ENCODE measurements at places on chromosomes 13 and 19.

GRCh38 chr13:26954976-26955375, 194.4 kb upstream of the GPR12 start:
- H3K4me1 ChIP-seq, result no peaks in the 10 kb centered on the region
- no peak overlapping the region for H3K4me3 ChIP-seq
- no peaks in the 10 kb centered on the region for H3K27me3 ChIP-seq

GRCh38 chr13:114122127-114122511, 10.3 kb downstream of the RASA3 start:
- H3K4me1 ChIP-seq, result peaks cover 4% of the 10 kb centered on the region
- no peak for DNase-seq
- no peaks in the 10 kb centered on the region for H3K36me3 ChIP-seq

- no peaks in the 10 kb centered on the region for H3K27me3 ChIP-seq
- H3K27ac ChIP-seq, result no peak overlapping the region
- no peaks in the 10 kb centered on the region for H3K4me1 ChIP-seq
- DNase-seq, result no peak
Observed at GRCh38 chr19:3006075-3006767, 22.9 kb downstream of the TLE2 start.

- no peaks in the 10 kb centered on the region for H3K4me1 ChIP-seq
- no peak overlapping the region for H3K4me3 ChIP-seq
- H3K36me3 ChIP-seq, result peaks cover 5% of the 10 kb centered on the region
- no peak for DNase-seq
- H3K27ac ChIP-seq, result peak overlapping the region; percentile 14
Observed at GRCh38 chr19:33376941-33377557, 3.5 kb downstream of the CEBPG start.

DNA sequence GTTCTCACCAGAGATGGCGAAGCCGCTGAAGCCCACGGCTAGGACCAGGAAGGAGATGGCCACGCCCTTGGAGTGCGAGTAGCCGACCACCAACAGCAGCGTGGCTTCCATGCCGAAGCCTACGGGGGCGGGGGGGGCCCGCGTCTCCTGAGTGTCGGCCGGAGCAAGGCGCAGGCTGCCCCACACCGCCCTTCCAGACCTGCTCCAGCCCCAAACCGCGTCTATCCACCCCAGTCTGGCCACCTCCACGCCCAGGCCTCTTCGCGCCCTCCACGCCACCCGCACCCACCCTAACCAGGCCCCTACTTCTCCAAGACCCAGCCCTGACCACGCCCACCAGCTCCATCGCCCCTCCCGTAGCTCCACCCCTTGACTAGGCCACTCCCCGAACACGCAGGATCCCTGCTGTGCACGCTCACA, 6.2 kb downstream of the GFY start:
- no peaks in the 10 kb centered on the region for H3K4me1 ChIP-seq
- H3K36me3 ChIP-seq, result no peaks in the 10 kb centered on the region
- no peak for DNase-seq
- no peak overlapping the region for H3K4me3 ChIP-seq

DNA sequence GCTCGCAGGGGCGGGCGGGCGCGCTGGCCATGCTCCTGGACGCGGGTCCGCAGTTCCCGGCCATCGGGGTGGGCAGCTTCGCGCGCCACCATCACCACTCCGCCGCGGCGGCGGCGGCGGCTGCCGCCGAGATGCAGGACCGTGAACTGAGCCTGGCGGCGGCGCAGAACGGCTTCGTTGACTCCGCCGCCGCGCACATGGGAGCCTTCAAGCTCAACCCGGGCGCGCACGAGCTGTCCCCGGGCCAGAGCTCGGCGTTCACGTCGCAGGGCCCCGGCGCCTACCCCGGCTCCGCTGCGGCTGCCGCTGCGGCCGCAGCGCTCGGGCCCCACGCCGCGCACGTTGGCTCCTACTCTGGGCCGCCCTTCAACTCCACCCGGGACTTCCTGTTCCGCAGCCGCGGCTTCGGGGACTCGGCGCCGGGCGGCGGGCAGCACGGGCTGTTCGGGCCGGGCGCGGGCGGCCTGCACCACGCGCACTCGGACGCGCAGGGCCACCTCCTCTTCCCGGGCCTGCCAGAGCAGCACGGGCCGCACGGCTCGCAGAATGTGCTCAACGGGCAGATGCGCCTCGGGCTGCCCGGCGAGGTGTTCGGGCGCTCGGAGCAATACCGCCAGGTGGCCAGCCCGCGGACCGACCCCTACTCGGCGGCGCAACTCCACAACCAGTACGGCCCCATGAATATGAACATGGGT, 599 bp downstream of the ZIC2 start:
- H3K27ac ChIP-seq, result no peak overlapping the region
- peak overlapping the region; percentile 63 for H3K4me3 ChIP-seq
- H3K4me1 ChIP-seq, result peaks cover 7% of the 10 kb centered on the region

- H3K4me1 ChIP-seq, result peaks cover 6% of the 10 kb centered on the region
- no peak overlapping the region for H3K27ac ChIP-seq
- peaks cover 5% of the 10 kb centered on the region for H3K27me3 ChIP-seq
- DNase-seq, result no peak
Observed at GRCh38 chr19:10283301-10284064, 3.3 kb upstream of the ICAM4 start.

DNA sequence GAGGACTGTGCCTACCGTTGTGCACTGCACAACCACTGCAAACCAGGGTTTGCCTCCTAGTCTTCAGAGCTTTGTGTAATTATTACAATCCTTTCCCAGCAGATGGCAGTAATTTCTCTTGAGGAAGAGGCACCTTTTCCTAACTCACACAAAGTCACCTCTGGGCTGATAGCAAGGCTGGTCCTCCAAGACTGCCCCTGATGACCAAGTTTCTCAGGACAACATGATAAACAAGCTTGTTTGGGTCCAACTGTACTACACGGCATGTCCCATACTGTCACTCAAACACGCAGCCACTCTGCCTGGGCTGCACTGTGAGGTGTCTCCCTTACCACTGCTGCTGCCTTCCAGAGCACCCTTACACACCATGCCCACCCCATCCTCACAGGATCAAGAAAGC, 39.3 kb downstream of the RFXAP start:
- peaks cover 21% of the 10 kb centered on the region for H3K36me3 ChIP-seq
- DNase-seq, result no peak
- H3K4me1 ChIP-seq, result peaks cover 2% of the 10 kb centered on the region
- H3K27me3 ChIP-seq, result no peaks in the 10 kb centered on the region
- no peak overlapping the region for H3K4me3 ChIP-seq

GRCh38 chr19:1851654-1852580, 3.6 kb upstream of the REXO1 start:
- peaks cover 6% of the 10 kb centered on the region for H3K4me1 ChIP-seq
- no peaks in the 10 kb centered on the region for H3K36me3 ChIP-seq
- no peaks in the 10 kb centered on the region for H3K27me3 ChIP-seq
- no peak overlapping the region for H3K27ac ChIP-seq
- no peak for DNase-seq

GRCh38 chr13:20106742-20107141, 54.1 kb downstream of the GJA3 start:
- H3K27me3 ChIP-seq, result no peaks in the 10 kb centered on the region
- no peak for DNase-seq
- H3K36me3 ChIP-seq, result no peaks in the 10 kb centered on the region
- H3K27ac ChIP-seq, result no peak overlapping the region

- no peaks in the 10 kb centered on the region for H3K36me3 ChIP-seq
- H3K4me3 ChIP-seq, result no peak overlapping the region
- no peak for DNase-seq
- peak overlapping the region; percentile 99 for H3K27ac ChIP-seq
- H3K4me1 ChIP-seq, result peaks cover 33% of the 10 kb centered on the region
Observed at GRCh38 chr19:48638831-48639381, 1.7 kb upstream of the DBP start.

DNA sequence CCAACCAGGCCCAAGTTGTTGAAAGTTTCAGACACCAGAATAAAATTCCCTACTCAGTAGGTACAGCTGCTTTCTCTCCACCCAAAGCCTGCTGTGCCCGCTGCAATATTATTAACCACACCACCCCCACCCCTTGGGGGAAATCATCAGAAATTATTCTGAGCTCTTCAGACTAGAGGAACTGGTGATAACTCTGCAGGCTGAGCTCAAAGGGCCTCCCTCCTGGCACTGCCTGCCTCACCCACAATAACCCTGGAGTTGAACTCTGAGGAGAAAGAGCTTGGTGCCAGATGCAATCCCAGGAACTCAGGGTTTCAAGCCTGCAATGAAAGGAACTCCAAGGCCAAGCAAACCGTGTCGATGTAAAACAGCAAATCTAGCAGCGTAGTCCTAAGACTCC, 381.7 kb upstream of the ZNF507 start:
- no peak for DNase-seq
- no peak overlapping the region for H3K27ac ChIP-seq
- no peaks in the 10 kb centered on the region for H3K36me3 ChIP-seq
- H3K4me3 ChIP-seq, result no peak overlapping the region

DNA sequence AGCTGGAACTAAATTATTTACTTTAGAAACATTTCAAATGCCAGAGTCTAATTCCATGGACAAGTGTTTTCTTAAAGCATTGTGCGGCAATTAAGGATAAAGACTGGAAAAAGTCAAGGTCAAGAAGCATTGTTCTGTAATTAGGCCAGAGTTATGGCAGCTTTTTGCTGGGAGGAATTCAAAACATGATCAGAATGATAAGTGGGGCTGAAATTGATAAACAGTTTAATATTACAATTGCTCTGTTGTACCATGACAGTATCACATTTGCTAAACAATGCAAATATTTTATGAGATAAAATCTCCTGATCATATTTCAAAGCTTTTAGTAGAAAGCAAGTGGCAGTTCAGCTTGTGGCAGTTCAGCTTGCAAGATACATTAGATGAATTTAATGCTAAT, 513.7 kb downstream of the GPC6 start:
- no peaks in the 10 kb centered on the region for H3K27me3 ChIP-seq
- H3K27ac ChIP-seq, result no peak overlapping the region
- H3K4me3 ChIP-seq, result no peak overlapping the region
- no peaks in the 10 kb centered on the region for H3K36me3 ChIP-seq

GRCh38 chr13:27132538-27132937, 39.1 kb downstream of the USP12 start:
- peaks cover 16% of the 10 kb centered on the region for H3K4me1 ChIP-seq
- H3K27me3 ChIP-seq, result no peaks in the 10 kb centered on the region
- no peak overlapping the region for H3K27ac ChIP-seq
- H3K36me3 ChIP-seq, result no peaks in the 10 kb centered on the region
- no peak for DNase-seq

GRCh38 chr13:110824702-110825300, 90.1 kb downstream of the ANKRD10 start:
- no peaks in the 10 kb centered on the region for H3K27me3 ChIP-seq
- H3K36me3 ChIP-seq, result no peaks in the 10 kb centered on the region
- no peak overlapping the region for H3K27ac ChIP-seq
- H3K4me3 ChIP-seq, result no peak overlapping the region
- no peaks in the 10 kb centered on the region for H3K4me1 ChIP-seq

GRCh38 chr19:28358633-28359032, 854.3 kb downstream of the UQCRFS1 start:
- no peaks in the 10 kb centered on the region for H3K36me3 ChIP-seq
- H3K4me1 ChIP-seq, result no peaks in the 10 kb centered on the region
- H3K27me3 ChIP-seq, result no peaks in the 10 kb centered on the region
- no peak overlapping the region for H3K27ac ChIP-seq
- no peak for DNase-seq

DNA sequence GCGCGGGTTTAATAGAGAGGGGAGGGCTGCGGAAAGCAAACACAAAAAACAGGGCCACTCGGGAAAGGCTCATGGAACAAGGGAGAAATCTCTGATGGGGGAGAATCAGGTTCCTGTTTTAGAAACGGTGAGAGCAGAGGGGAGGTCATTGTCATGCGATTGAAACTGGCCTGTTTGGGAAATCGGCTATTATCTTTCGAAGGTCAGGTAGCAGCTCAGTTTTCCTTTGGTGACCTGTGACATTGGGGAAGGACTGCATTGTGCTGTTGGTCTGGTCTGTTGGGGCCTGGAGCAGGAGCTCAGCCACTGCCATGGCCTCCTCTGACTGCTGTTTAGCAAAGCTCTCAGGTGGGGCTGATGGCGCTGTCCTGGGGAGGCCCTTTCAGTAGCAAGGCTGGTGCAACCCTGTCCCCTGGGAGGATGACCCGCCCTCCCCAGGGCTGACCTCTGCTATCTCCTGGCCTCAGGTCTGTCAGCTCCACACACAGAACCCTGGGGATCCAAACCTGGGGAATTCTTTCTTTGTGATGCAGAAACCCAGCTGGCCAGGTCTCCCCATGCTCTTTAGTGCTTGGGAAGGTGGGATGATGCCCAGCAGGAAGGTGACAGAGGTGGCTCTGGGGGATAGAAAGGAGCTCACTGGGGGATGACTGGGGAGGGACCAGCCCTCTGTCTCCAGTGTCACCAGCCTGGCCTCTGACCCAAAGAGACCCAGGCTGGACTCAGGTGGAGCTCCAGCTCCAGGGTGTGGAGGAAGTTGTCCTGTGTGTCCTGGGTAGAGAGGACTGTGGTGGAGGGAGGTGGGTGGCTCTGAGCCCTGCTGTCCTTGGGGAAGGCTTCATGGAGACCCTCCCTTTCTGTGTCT, 21.2 kb upstream of the CD177 start:
- H3K4me3 ChIP-seq, result no peak overlapping the region
- H3K27ac ChIP-seq, result no peak overlapping the region
- no peaks in the 10 kb centered on the region for H3K36me3 ChIP-seq

DNA sequence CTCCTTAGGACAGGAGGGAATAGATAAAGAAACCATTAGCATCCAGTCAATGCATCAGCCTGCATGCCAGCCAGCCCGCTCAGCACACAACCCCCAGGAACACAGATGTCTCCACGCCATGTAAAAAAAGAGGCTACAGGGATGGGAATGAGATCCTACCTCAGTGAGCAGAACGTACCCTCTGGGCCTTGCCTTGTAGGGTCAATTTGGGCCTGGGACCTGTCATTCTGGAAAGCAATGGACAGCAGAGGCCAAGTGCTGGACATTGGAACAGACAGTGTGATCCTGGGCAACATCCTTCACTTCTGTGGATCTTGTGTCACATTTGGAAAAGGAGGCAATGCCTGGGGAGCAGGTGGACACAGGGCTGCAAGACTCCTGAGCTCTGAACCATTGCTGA, 26.0 kb downstream of the VSTM2B start:
- no peaks in the 10 kb centered on the region for H3K4me1 ChIP-seq
- no peak overlapping the region for H3K27ac ChIP-seq
- no peaks in the 10 kb centered on the region for H3K27me3 ChIP-seq
- DNase-seq, result no peak
- H3K4me3 ChIP-seq, result no peak overlapping the region

- H3K4me1 ChIP-seq, result no peaks in the 10 kb centered on the region
- H3K4me3 ChIP-seq, result no peak overlapping the region
- H3K27me3 ChIP-seq, result no peaks in the 10 kb centered on the region
Observed at GRCh38 chr19:32168606-32169005, 176.8 kb upstream of the ZNF507 start.

Data from ascending aorta (tissue), 2 donors.